ENCODE measurements at places on chromosomes 6 and 20. TPM values are rescaled to one million over a fixed set of nuclear protein-coding genes. Genes with fewer than 3 reads are reported as not detected.

DNA sequence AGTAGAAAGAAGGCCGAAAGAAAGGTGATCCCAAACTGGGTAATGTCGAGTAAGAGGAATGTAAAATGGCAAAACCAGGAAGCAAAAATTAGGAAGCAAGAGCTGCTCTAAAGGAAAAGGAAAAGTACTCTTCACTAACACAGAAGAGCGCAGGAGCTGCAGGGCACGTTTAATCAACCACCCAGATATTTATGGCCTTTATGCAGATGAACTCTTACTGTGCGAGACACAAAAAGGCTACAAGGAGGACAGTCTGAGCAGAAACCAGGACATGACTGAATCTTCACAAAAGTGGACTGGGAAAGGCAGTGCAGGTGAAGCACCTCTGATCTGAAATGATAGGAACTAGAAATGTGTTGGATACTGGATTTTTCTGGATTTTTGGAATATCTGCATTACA lies 15.2 kb upstream of the PRR18 start:
- no peak for DNase-seq
- peaks cover 56% of the 10 kb centered on the region for H3K36me3 ChIP-seq
- H3K4me1 ChIP-seq = no peaks in the 10 kb centered on the region

GRCh38 chr6:158908606-158909005 lies 89.4 kb upstream of the EZR start:
- H3K4me1 ChIP-seq = peaks cover 27% of the 10 kb centered on the region
- H3K36me3 ChIP-seq = no peaks in the 10 kb centered on the region
- H3K4me3 ChIP-seq = no peak overlapping the region
- DNase-seq = no peak
- H3K27ac ChIP-seq = no peak overlapping the region

DNA sequence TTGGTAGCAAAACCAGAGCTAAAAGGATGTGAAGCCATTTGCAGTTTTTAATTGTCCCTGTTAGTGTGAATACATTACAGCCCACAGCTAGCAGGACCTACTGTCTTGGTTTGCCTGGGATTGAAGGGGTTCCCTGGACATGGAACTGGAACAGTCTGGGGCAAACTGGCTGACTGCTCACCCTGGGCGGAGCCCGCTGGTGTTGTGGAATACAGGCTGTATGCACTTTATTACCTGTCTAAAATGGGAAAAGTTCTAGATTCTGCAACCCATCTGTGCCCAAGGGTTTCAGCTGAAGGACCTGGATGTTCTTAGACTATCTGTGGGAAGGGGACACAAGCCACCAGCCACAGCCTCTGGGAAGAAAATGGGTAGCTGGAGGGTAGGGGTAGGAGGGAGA lies 12.2 kb upstream of the CDKN1A start:
- peaks cover 34% of the 10 kb centered on the region for H3K4me1 ChIP-seq
- H3K4me3 ChIP-seq = no peak overlapping the region
- H3K27ac ChIP-seq = no peak overlapping the region
- no peaks in the 10 kb centered on the region for H3K36me3 ChIP-seq
- DNase-seq = no peak

DNA sequence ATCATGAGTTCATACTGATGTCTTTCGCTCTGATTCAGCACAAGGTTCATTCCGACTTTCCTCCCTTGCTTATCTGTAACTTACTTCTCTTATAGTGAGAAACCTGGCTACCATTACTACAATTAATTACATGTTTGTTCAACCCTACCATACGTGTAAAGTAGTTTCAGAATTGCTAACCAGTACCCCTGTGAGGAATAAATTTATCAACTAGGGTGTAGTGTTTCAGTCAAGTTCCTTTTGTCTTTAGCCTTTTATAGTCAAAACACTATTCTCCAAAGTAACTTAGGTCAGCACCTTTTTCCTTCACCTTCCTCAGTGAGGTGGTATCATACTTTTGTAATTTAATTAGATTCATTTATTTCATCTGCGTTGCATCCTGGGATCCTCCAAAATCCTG lies 64.9 kb downstream of the MAP3K4 start:
- no peak for DNase-seq
- H3K27ac ChIP-seq = no peak overlapping the region
- H3K4me3 ChIP-seq = no peak overlapping the region
- no peaks in the 10 kb centered on the region for H3K36me3 ChIP-seq
- no peaks in the 10 kb centered on the region for H3K4me1 ChIP-seq

DNA sequence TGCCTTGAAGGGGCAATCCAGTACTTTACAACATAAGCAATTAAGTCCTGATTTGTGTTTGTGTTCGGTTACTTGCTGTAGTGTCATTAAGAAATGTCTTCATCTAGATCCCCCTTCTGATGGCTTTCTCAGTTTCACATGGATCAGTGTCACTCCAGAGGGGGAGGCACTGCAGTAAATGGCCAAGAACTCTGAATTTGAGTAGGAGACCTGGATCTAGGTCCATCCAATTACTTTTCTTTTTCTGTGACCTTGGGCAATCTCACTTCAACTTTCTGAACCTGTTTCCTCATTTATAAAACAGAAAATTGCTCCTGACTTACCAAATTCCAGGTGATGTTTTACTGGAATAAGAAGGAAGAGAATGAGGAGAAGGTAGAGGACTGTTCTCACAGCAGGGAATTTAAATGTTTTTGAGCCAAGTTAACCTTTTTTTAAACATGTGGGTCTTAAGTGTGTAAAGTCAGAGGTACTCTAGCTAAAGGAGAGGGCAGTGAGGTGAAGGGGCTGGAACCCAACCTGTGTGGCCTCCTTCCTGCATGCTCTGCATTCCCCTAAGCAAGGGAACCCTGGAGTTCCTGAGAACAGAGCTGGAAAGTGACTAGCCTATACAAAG lies 285.5 kb downstream of the HACE1 start:
- no peaks in the 10 kb centered on the region for H3K27me3 ChIP-seq
- no peaks in the 10 kb centered on the region for H3K4me1 ChIP-seq
- H3K4me3 ChIP-seq = no peak overlapping the region
- no peak for DNase-seq
- H3K36me3 ChIP-seq = no peaks in the 10 kb centered on the region

DNA sequence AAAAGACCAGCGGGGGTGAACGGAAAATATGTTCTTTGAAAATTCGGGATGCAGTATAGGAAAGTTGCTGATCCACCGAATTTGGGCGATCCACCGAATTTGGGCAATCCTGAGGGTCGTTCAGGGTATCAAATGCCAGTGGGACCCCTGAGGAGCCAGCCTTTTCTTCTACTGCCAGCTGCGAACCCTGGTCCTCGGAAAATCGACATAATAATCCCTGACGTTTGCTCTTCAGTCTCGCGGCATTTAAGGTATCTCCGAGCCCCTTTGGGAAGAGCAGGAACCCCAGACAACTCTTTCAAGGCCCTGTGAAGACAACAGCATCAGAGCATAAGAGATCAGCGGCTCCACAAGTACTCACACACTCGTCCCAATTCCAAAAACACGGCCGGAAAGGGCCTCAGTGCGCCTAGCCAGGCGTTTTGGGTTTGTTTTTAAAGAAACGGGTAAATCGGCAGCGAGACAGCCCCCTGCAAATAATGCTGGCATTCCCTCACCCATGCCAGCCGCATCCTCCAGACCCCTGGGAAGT lies 1.0 kb downstream of the SIM1 start:
- H3K4me1 ChIP-seq = peaks cover 2% of the 10 kb centered on the region
- DNase-seq = no peak
- H3K36me3 ChIP-seq = no peaks in the 10 kb centered on the region
- no peak overlapping the region for H3K27ac ChIP-seq

DNA sequence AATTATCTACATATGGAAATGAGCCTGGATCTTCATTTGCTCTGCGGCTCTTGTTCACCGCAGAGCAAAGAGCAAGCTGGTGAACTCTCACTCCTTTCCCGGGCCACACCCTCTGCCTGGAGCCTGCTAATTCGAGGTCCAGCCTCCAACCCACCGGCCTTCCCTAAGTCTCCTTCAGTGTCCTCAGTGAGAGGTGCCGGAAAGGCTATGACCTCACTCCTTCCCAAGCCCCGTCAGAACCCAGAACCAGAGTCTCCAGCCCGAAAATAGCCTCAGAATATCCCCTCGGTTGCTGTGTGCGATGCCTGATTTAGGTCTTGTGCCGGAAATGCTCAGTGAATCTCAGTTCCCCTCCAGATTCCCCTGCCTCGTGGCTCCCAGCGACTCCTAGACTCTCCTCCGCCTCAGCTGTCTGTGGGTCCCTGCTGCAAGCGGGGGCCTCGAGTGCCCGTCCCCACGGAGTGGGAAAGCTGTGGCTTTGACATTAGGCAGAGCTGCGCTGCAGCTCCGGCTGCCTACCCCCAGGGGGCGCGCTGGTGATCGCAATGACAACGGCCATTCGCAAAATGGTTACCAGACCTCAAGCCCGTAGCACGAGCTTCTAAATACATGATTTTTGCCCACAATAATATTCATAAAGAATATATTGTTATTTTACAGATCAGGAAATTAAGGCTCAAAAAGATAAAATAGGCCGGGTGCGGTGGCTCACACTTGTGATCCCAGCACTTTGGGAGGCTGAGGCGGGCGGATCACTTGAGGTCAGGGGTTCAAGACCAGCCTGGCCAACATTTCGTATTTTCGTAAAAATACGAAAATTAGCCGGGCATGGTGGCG lies 4.1 kb upstream of the BNIP5 start:
- no peaks in the 10 kb centered on the region for H3K4me1 ChIP-seq
- H3K36me3 ChIP-seq = no peaks in the 10 kb centered on the region
- no peak overlapping the region for H3K4me3 ChIP-seq
- no peak overlapping the region for H3K27ac ChIP-seq

DNA sequence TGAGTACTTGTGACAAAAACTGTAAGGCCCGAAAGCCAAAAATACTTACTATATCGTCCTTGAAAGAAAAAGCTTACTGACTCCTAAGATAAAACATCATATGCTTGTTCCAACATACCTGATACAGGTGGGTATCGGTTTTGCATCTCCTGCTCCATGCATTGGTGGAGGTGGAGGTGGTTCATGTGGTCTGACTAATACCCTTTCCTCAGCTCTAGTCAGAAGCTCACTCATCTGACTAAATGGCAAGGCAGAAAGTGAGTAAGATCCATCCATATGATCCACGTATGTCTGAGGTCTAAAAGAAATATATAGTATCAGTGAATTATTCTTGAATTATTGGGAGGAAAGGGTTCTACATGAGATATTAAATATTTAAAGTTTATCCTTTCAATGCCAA lies 76.2 kb downstream of the WASF1 start:
- no peak for DNase-seq
- H3K27ac ChIP-seq = no peak overlapping the region
- no peaks in the 10 kb centered on the region for H3K27me3 ChIP-seq
- H3K4me1 ChIP-seq = peaks cover 6% of the 10 kb centered on the region
- no peak overlapping the region for H3K4me3 ChIP-seq
- H3K36me3 ChIP-seq = peaks cover 3% of the 10 kb centered on the region

- H3K4me1 ChIP-seq = peaks cover 3% of the 10 kb centered on the region
- no peak for DNase-seq
- H3K4me3 ChIP-seq = no peak overlapping the region
- no peaks in the 10 kb centered on the region for H3K36me3 ChIP-seq
- H3K27ac ChIP-seq = no peak overlapping the region
Measured at GRCh38 chr6:57044568-57044967, 1.9 kb upstream of the KIAA1586 start.

GRCh38 chr6:142878407-142878806 lies 66.6 kb downstream of the HIVEP2 start:
- no peak for DNase-seq
- H3K4me1 ChIP-seq = peaks cover 2% of the 10 kb centered on the region
- peaks cover 4% of the 10 kb centered on the region for H3K36me3 ChIP-seq
- H3K4me3 ChIP-seq = no peak overlapping the region

DNA sequence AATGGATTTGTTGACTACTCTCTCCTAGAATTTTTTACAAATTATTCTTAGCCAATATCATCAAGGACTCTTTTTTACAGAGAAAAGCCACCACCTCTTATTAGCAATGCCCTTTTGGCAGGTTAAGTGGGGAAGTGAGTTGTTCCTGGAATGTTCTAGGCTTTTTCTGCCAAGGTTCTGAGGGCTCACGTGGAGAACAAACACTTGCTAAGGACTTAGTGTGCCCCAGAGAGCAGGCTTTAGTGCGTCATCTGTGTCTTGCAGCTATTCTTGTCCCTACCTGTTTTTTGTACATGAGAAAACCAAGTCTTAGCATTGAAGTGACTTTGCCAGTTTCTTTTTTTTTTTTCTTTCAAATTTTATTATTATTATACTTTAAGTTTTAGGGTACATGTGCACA lies 33.5 kb downstream of the CFAP61 start:
- no peaks in the 10 kb centered on the region for H3K4me1 ChIP-seq
- H3K36me3 ChIP-seq = no peaks in the 10 kb centered on the region
- no peak for DNase-seq
- H3K4me3 ChIP-seq = no peak overlapping the region

DNA sequence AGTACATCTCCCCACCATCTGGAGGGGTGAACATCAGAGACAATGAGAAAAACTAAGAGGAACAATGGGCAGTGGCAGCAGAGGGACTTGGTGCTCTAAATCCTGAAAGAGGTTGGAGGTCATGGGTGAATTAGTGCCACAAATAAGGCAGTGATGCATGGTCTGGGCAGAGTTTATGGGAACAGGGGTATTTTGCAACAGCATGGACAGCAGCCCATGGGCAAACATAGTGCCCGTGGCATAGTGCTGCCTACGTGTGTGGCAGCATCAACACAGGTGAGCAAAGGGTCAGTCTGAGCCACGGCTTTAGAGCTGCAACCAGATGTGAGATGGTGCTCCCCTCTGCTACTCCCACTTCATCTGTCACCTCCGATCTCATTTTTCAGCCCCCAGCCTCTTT lies 459.1 kb upstream of the CITED2 start:
- DNase-seq = no peak
- H3K4me1 ChIP-seq = no peaks in the 10 kb centered on the region
- H3K27ac ChIP-seq = no peak overlapping the region
- H3K36me3 ChIP-seq = no peaks in the 10 kb centered on the region
- no peaks in the 10 kb centered on the region for H3K27me3 ChIP-seq

DNA sequence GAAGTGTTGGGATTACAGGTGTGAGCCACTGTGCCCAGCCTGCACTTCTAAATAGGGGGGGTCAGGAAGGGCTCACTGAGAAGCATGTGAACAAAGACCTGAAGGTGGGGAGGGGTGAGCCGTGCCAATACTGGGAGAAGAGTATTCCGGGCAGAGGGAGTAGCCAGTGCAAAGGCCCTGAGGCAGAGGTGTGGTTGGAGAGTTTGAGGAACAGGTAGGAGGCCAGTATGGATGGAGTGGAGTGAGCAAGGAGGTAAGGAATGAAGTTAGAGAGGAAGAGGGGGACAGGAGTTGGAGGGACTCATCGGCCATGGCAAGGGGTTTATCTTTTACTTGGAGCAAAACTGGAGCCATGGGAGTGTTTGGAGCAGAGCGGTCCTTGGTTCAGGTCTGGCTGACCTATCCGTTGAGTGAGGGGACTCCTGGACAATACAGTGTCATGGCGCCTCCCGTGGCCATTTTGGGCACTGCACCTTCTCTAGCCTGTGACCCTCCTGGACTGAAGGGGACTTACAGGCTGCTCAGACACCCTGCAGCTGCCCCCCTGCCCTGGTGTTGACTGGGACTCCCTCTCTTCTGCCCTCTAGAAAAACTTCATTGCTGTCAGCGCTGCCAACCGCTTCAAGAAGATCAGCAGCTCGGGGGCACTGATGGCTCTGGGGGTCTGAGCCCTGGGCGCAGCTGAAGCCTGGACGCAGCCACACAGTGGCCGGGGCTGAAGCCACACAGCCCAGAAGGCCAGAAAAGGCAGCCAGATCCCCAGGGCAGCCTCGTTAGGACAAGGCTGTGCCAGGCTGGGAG lies 12.1 kb downstream of the FOXS1 start:
- H3K27me3 ChIP-seq = no peaks in the 10 kb centered on the region
- H3K4me3 ChIP-seq = no peak overlapping the region
- no peak for DNase-seq
- no peaks in the 10 kb centered on the region for H3K36me3 ChIP-seq
- H3K27ac ChIP-seq = no peak overlapping the region
- H3K4me1 ChIP-seq = no peaks in the 10 kb centered on the region

The FAM217B gene
- 10.2 TPM for total RNA-seq

The OR12D3 gene
- total RNA-seq = not detected
